ENCODE measurements at places on chromosomes 7 and 10.

- DNase-seq = no peak
Measured at GRCh38 chr7:45683556-45684148, 109.5 kb downstream of the ADCY1 start.

- DNase-seq = no peak
Measured at GRCh38 chr7:77438131-77438530, 22.0 kb upstream of the GSAP start.

DNA sequence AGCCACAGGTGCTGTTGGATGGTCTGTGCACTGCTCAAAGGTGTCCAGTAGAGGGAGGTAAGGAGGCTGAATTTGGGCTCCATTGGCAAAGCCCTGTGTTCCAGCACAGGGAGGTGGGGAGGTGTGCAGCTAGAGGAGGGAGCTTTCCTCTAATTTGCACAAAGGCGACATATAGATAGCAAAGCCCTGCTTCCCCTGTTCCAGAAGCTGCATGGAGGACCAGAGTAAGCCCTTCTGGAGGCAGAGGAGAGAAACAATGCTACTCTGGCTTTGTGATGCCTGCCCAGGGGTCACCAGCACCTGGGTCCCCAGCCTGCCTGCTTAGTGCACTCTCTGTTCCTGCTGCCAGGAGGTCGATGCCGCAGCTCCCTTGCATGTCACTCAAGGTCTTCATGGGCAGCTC, 3.4 kb upstream of the ARHGAP22 start:
- no peak for DNase-seq

DNA sequence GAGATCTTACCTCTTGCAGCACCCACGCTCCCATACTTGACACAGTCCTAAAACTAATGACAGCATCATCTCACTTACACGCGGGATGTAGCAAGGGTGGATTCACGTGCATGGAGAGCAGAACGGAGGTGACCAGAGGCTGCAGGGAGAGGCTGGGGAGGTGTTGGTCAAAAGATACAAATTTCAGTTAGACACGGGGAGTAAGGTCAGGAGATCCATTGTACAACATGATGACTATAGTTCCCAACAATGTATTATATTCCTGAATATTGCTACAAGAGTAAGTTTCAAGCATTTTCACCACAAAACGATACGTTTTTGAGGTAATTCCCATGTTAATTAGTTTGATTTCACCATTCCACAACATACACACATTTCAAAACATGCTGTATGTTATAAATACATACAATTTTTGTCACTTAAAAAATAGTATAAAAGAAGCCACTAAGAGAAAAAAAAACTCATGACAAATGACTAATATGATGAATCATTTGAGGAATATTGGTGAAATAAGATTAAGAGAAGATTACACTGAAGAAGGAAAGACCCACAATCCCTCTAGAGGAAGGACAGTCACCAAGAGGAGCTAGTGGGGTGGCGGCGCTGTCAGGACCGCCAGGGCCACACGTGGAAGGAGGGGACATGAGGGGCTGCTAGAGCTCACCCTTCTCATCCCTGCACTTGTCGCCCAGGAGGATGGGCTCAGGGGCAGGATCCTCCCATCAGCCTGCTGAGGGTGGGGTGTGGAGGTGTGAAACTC, 49.4 kb upstream of the EGFR start:
- no peak for DNase-seq

DNA sequence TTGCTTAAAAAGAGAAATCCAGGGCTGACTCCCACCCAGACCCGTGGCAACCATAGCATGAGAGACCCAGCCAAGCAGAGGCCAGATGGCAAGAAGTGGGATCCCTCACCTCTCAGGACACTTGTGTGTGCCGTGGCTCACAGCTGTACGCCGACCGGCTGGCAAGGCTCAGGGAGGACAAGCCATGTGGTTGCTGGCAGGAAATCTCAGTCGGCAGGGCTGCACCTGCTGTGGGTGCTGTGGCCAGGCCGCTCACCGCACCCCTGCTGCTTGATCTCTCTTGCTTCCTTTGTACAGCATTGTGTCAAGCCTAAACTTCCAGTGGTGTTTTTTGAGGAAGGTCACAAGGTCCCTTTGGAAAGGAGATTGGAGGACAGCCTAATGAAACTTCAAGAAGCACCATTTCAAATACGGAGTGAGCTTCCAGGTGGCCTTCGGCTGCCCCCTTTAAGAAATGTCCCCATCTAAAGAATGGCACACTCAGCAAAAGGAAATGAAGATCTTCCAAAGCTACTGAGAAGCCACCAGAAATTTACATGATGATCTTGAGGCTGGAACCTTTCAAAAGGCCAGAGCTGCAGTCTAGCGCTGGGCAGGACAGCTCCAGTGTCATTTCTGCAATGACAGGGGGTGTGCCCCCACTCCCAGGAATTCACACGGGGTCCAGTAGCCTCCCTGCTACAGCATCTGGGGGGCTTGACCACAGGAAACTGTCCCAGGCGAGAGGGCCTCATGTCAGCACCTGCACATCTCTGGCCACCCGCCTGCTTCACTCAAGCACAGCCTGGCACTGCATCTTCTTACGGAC, 409.0 kb upstream of the MGMT start:
- no peak for DNase-seq

GRCh38 chr7:115933471-115933870, 97.1 kb downstream of the TFEC start:
- DNase-seq = no peak

GRCh38 chr10:12684784-12685183, 316.7 kb downstream of the CCDC3 start:
- DNase-seq = no peak

DNA sequence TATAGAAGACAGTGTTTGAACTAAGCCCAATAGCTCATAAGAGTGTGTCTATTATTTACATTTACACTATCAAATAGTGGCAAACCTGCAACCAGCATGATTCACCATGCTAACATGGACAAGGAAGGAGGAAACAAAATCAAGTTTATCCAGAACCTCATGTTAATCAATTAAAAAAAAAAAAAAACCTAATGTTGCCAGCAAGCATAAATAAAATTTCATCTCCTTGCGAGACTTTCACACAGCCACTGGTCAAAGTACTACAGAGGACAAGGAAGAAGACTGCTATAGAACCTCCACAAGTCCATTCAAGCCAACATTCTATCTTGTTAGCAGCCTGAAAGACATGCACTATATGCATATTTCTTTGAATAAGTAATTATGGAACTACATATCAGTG, 9.7 kb downstream of the TM9SF3 start:
- no peak for DNase-seq

DNA sequence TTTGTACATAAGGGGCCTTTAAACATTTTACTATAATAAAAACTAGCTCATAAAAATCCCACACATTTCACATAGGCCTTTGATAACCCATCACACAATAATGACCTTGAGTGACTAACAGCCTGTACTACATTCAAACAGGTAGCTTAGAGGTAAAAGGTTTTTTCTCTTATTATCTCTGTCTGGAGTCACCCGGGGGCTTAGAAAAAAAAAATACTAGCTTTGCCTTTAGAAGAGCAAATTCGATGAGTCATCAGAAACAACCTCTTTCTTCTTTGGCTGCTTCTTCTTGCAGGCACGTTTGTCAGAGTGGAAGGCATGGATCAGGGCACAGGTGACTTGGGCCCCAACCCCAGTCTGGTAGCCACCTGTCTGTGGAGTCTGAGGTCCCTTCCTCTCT, 43.4 kb upstream of the ADO start:
- no peak for DNase-seq

DNA sequence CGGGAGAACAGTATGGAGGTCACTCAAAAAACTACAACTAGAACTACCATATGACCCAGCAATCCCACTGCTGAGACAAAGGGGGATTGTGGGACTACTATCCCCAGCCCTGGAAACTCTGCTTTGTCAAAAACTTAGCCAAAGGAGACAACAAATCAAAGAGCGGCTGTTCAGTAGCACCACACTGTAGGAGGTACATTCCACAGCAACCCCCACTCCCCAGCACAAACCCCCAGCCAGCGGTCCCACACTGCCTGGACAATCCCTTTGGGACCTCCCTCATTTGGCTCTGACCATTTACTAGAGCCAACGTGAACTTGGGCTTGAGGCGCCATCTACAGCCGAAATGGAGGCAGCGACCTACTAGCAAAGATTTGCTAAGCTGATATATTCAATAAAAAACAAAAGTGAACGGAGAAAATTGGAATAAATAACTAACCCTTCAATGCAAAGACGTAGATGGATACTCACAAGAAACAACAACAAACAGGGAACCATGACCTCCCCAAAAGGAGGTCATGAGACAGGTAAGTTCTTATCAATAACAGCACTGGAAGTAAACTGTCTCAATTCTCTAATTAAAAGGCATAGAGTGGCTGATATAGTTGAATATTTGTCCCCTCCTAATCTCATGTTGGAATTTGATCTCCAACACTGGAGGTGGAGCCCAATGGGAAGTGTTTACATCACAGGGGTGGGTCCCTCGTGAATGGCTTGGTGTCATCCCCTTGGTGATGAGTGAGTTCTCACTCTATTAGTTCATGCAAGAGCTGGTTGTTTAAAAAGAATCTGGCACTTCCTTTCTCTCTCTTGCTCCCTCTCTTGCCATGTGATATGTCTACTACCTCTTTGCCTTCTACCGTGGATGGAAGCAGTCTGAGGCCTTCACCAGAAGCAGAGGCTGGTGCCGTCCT, 119.0 kb upstream of the KCNMA1 start:
- no peak for DNase-seq

GRCh38 chr10:112448888-112449287, 1.9 kb downstream of the VTI1A start:
- no peak for DNase-seq

GRCh38 chr10:124977648-124978375, 35.9 kb downstream of the ZRANB1 start:
- DNase-seq = no peak

GRCh38 chr10:12707461-12708185, 293.9 kb downstream of the CCDC3 start:
- no peak for DNase-seq

DNA sequence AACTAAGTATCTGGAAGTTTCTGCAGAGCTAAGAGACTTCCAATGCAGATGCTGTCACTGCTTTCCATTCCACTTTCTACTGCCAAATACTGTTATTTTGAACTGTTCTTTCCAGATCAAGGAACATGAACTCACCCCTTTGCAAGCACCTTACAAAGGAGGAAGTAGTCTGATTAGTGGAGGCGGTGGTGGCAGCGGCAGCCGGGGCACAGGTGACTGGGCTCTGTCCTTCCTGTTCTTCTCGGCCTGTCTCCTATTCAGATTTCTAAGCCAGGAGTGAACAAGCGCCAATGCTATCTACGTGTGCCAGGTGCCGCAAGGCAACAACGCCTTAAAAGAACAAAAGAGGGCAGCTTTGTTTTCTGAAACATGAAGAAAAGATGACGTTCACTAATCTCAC, 44.9 kb downstream of the BEND7 start:
- no peak for DNase-seq
